DND-41 (cell line): ENCODE measurements at places on chromosomes 12 and 14.

GRCh38 chr12:107903341-107904061, 129.0 kb downstream of the ASCL4 start:
- DNase-seq, result no peak

DNA sequence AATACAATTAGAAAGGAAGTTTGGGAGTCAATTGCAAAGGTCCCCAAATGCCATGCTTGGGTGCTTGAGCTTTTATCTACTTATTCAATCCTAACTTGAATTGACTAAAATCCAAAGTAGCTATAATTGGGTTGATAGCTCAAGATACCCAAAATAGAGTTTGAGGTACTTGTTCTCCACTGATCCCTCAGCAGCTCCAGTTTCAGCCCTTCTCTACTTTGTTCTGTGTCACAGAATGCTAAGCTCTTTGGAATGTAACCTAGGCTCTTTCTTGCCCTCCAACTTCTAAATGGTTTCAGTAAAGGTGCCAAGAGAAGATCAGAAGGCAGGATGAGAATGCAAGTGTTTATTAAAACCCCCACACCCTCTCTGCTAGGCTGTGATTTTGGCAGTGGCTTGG, 251.4 kb upstream of the CLEC14A start:
- no peak for DNase-seq

DNA sequence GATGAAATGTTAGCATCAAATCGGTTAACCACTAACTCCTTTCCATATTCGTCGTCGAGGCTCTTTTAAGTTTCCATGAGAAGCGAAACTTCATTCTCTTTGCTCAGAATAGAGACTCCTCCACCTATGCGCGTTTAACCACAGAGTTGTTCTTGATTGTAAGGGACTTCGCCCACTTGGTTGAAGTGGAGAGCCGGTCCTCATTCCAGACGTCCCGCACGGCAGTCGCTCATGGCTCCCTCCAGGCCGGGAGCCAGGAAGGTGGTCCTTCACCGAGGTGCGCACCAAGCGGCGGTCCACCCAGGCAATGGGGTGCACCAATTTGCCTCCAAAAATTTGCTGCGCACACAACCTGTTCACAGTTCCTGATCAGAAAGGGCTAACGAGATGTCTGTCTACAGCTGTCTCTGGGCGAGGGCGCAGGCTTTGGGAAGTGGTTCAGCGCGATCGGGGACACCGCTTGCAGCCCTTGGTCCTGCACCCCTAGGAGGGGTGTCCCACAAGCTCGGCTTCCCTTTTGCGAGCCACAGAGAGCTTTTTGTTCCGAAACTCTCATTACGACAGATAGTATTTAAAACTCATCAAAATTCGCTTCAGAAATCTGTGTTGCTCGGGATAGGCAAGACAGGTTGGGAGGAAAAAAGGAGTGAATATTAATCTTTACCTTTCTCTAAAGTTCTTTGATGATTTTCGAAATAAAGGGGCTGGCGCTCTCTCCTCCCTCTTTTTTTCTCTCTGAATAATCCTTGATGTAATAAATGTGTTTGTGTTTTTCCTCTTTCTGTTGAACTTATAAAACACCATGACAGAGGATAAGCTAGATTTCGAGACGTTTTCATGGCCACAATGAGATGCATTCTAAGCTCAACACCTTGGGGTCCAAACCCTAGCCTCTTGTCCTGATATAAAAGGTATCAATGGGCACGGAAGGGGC, 6.4 kb upstream of the ALX1 start:
- no peak for DNase-seq

DNA sequence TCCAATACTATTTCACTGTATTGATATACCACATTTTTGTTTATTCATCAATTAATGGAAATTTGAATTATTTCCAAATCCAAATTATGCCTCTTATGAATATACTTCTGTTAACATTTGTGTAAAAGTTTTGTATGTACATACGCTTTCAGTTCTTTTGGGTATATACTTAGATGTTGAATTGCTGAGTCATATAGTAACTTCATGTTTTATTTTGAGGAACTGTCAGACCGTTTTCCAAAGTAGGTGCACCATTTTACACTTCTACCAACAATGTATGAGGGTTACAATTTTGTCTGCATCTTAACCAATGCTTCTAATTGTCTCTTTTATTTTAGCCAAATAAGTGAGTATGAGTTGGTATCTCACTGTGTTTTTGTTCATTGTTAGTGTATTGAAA, 10.2 kb upstream of the CCER1 start:
- no peak for DNase-seq

DNA sequence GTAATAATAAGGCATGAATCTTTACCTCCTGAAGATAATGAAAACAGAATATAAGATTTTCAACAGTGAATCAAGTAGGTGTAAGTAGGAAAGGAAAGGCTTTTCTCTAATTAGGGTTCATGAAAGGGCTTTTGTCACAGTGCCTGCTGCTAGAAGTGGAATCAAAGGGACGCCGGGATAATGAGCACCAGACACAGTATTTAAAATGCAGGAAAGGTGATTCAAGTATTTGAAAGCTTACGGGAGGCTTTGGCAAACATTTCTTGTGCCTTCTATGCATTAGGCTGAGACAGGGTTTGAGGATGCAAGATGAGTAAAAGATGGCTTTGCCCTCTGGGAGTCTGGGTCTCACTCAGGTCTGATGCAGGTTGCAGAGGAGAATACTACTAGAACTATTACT, 70.5 kb upstream of the ANO4 start:
- DNase-seq, result no peak

DNA sequence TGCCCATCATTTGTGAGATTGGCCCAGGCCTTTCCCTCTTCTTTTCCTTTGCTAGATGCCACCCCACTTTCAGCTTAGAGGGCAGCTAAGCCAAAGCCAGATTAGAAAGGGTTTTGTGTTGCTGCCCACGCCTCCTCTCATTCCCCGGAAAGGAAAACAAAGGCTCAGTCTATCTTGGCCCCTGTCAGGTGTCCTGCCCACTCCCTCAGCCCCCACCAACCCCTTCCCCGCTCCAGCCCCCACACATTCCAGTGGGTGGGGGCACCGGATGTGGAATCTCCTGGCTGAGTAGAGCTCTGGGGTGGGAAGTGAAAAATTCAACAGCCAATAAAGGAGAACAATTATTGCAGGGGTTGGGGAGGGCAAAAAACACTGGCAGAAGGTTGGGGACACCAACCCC, 2.2 kb downstream of the BLOC1S1 start:
- no peak for DNase-seq

- no peak for DNase-seq
Measured at GRCh38 chr14:94573475-94574277, 7.5 kb upstream of the SERPINA5 start.

DNA sequence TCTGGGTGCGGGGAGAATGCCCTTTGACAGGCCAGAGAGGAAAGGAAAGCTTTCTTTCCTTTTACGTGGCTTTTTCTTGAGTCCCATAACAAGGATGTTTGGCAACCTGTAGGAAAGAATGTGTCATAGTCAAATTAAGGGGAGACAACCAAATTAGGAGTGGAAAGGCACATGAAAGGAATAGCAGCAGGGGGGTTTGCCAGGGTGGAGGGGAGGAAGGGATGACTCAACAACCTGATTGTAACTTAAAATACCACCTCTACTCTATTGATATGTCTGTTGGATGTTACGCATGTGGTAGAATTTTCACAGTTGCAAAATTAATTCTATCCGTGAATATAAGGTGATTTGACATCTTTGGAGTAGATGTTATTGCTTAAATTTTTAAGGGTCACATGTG, 28.5 kb upstream of the MYBPC1 start:
- DNase-seq, result no peak

DNA sequence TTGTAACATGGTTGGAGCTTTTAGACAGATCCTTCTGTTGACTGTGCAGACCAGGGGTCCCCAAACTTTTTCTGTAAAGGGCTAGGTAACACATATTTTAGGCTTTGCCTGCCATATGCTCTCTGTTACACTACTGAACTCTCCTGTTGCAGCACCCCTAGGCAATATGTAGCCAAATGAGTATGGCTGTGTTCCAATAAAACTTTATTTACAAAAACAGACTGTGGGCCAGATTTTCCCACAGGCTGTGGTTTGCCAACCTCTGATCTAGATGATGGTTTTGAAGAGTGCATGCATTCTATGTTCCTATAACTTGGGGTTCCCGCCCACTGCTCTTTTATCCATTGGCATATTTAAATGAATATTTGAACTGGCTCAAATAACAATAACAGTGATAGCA, 180.3 kb upstream of the VASH1 start:
- DNase-seq, result no peak

- DNase-seq, result no peak
Measured at GRCh38 chr12:24815114-24815423, 133.8 kb downstream of the BCAT1 start.
